COLO829 (cell line): ENCODE measurements at places on chromosomes 5 and 9.

DNA sequence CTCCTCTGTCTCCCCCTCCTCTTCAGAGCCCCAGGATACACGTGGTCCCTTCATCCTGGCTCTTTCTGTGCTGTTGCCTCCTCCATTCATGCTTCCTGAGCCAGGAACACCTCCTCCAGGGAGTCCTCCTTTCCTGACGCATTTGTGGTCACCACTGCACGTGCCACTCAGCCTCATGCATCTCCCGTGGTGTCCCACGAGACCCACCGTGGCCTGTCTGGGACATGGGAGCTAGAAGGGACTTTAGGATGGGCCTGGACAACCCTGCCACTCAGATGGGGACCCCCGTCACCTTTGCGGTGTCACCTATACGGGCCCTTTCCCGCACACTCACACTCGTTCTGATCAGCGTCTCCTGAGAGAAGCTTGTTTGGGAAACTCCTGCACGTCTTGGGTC lies 6.7 kb downstream of the GLIPR2 start:
- no peak for DNase-seq

GRCh38 chr5:6036006-6036405 lies 342.3 kb downstream of the MED10 start:
- no peak for DNase-seq

GRCh38 chr5:86679529-86679928 lies 61.8 kb downstream of the COX7C start:
- DNase-seq, result peak; percentile 66

DNA sequence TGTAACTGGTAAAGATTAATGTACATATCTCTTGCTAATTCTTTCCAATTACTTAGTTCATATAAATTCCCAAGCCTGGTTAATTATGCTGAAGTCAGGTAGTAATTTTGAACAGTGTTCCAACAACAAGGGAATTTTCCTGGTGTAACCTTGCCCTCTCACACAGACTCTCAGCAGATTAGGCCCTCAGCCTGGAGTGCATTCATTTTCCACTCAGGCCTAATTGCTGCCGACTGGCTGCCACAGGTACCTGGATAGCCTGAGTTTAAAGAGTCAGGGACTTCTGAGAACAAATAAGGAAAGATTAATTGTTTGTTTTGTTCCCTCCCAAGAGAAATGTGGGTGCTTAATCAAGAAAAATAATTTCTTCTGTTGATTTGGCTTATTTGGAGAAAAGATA lies 71.4 kb downstream of the PPIC start:
- DNase-seq, result no peak

- DNase-seq, result no peak
Observed at GRCh38 chr5:123154886-123155445, 65.9 kb downstream of the PRDM6 start.

GRCh38 chr9:5563886-5564285 lies 53.6 kb downstream of the PDCD1LG2 start:
- DNase-seq, result no peak

DNA sequence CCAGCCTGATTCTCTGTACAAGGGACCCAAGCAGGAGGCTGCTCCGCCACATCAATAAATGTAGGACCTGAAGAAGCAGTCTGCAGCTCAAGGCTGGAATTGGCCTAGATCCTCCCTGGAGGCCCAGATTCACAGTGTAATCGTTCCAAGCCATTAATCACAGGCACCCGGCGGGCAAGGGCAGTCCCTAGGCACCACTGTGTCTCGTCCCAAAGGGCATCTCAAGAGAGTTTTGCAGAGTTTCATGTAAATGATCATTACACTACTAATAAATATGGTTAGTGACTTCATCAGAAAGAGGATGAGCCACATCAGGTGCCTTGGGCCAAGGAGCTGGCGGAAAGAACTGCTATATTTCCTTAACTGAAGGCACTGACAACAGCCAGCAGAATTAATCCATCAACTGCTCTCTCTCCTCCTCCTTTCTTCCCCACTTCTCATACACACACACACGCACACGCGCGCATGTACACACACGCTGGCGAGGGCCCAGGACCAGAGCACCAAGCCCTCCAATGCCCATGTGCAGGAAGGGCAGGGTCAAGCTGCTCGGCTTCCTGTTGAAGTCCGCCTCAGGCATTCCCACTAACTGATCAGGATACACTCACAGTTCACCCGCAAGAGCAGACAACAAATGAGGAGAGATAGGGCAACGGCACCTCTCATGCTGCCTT lies 33.9 kb downstream of the GNAQ start:
- peak; percentile 61 for DNase-seq

DNA sequence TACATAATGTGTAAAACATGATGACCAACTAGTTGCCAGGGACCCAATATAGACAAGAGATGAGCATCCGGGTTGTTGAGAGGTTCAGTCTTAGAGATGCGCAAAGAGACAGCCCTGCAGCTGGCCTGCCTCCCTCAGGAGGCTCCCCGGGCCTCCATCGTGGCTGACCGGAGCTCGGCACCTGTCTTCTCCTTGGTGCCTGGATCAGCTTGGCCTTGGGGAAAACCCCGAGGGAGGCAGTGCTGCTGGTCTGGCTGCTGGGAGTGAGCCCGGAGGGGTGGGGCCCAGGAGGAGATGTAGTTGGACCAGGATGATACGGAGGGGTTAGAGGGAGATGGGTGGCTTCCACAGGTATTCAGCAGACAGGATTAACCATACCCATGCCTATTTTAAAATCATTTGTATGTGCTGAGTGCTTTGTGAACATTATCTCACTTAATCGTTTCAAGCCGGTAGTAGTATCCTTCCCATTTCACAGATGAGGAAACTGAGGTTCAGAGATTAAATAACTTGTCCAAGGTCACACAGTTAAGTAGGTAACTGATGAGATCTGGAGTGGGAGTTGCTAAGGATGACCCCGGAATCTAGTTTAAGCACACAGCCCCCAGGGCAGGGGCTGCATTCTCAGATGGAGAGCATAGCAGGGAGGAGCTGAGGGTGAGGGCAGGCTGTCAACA lies 173.8 kb downstream of the COL23A1 start:
- DNase-seq, result no peak

- DNase-seq, result no peak
Observed at GRCh38 chr5:44911501-44911900, 102.8 kb downstream of the MRPS30 start.

DNA sequence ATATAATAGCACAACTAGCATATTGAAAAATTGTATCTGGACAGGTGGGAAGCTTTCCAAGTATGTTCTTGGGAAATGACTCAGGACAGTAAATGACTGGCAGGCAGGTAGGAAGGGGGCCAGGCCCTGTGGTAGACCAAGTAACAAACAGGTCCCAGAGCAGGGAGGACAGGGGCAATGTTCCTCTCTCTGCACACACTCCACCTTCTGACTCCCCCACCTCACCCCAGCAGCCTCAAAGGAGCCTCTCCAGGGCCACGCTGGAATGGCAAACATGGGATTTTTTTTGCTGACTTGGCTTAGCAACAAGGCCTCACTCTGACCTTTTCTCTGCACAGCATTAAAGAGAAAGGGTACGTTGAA lies 31.1 kb upstream of the IQGAP2 start:
- DNase-seq, result no peak

DNA sequence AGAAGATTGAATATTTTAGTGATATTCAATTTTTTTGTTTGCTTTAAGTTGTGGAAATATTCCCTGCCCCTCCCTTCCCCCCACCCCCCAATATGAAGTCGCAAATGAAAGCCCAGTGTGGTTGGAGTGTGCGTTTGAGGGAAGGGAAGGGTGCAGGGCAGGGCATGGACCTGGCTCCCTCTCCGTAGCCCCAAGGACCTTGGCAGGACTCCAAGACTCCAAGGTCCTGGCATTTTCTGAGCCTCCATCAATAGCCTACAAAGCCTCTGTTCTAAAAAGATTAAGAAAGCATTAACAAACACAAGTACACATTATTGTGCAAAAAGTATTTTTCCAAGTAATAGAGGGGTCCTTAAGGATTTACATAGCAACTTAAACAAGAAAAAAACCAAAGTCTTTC lies 38.8 kb upstream of the PTPN3 start:
- no peak for DNase-seq

- DNase-seq, result no peak
Observed at GRCh38 chr5:142104491-142104890, 4.1 kb upstream of the NDFIP1 start.

DNA sequence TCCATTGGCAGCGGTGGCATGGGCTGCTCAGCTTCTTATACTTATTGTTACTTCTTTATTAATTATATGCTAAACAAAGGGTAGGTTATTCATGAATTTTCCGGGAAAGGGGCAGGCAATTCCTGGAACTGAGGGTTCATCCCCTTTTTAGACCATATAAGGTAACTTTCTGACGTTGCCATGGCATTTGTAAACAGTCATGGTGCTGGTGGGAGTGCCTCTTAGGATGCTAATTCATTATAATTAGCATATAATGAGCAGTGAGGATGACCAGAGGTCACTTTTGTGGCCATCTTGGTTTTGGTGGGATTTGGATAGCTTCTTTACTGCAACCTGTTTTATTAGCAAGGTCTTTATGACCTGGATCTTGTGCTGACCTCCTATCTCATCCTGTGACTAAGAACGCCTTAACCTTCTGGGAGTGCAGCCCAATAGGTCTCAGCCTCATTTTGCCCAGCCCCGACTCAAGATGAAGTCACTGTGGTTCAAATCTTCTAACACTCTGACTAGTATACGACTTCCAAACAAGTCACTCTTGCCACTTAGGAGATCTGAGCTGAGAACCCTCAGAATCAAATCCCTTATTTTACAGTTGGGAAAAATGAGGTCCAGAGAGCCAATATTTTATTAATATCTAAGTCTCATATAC lies 237.5 kb downstream of the TRIM32 start:
- DNase-seq, result no peak

DNA sequence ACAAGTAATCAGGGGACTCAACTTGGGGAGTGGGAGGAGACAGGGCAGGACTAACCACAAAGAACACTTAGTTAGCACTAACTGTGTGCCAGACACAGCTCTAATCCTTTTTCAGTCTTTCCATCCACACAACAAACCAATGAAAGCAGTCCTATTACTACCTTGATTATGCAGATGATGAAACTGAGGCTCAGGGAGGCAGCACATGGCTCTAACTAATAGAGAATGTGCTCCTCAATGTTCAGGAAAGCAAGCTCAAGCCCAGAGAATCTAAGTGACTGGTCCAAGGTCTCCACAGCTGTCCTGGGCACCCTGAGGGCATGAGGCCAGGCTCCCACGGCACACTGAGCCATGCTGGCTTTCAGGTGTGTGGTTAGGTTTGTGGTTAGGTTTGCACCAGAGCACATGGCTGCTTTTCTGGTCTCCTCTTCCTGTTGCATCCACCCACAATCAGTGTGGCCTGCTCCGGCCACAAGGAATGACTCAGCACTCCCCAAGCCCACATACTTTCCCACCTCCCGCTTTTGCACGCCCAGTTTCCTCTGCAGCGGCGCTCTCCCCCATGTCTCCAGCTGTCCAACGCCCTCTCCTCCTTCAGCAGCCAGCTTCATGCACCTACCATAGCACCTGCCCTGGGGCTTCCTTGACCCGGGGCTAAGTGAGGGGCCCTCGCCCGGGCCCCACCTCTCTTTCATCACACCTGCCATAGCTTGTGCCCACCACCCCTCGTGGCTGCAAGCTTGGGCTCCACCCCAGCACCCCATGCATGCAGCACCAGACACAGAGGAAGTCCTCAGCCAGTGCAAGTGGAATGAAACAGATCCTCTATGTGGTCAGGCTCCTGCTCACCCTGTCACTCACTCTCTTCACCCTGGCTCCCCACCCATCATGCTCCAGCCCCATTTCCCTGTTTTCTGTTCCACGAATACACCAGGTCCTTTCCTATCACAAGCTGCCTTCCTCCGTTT lies 133.1 kb downstream of the GABBR2 start:
- DNase-seq, result peak; percentile 28

- no peak for DNase-seq
Observed at GRCh38 chr5:4553978-4554377, 586.2 kb upstream of the ADAMTS16 start.

DNA sequence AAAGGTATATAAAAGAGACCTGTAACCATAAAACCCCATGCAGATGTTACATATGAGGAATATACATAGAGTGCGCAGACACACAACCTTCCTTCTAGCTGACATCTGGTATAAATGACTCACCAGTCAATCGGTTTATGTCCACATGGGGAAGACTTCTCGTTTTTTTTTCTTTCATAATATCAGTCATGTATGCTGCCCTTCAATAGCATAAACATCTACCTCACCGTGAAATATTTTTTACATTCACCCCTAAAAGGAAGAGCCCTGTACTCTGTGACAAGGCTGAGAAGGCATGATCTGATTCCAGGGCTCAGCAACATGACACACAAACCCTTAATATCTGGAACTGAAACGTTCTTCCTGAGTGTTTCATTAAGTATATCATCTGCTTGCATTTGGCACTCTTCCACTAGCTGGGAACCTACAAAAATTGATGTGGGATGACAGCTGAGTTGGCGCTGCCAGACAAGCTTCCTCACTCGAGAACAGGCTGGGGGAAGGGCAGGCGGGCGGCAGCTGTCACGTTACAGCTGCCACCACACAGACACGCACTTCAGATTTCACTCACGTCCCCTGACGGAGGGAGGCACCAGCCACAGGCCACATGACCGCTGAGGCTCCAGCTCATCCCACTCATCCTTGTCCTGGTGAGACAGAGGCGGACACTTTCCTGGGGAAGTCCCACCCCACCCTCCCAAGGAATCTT lies 74.2 kb downstream of the SHB start:
- DNase-seq, result peak; percentile 52

- no peak for DNase-seq
Observed at GRCh38 chr9:3261484-3261883, 264.3 kb downstream of the RFX3 start.

DNA sequence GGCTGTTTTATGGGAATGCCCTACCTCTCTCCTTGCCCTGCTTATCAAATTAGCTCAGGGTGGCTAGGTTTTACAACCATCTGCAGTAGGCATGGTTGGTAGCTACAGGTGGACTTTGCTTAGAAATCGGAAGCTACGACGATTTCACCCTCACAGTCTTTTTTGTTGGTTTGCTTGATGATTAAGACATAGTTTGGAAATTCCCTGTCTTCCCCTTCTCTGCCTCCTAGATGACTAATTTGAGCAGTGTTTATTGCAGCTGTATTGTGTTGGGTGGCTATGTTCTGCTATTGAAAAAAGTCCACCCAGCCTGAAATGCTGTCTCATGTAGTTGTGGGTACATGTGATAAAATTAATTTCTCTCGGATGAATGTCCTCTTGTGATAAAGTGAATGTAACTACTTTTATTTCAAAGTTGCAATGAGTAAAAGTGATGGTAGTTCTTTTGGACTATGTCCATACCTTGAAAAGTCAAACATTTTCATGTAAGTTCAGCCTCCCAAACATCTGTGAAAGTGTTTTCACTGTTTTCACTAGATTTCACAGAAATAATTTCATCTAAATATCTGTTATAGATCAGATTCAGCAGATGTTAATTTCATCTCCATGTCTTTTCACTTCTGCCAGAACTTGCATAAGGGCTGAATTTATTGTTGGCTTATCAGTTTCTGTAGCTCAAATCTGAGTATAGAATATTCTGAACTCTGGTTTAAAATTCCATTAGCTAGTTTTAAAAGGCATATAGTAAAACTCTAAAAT lies 37.3 kb upstream of the FYB1 start:
- peak; percentile 3 for DNase-seq

- no peak for DNase-seq
Observed at GRCh38 chr5:82335806-82336205, 57.7 kb upstream of the RPS23 start.
